H9 (cell line): ENCODE measurements at places on chromosomes 3 and 15.
A peak's percentile ranks its signal among the peaks of the same experiment; 100 is the strongest.

DNA sequence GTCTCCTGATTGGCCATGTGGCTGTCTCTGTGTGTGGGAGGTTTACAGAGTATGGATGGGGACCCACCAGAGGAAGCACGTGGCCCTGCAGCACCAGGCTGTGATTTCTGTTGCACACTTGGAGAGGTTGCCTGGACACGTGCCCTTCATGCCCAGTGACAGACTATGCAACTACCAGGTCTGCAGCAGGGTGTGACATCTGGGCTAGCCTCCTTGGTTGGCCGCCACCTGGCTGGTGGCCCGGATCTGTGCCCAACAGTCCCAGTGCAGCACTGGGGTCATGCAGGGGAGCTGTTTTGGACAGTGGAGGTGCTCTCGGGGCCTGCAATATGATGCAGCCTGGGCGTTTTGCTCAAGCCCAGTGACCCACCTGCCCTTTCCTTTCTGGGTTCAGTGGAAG lies 212.5 kb downstream of the UBE3A start:
- no peak for DNase-seq

- no peak for DNase-seq
These were observed 54.9 kb downstream of the DCUN1D1 start for GRCh38 chr3:182925330-182925943.

- DNase-seq = no peak
These were observed 4.8 kb downstream of the CSK start for GRCh38 chr15:74786551-74787165.

GRCh38 chr3:195119461-195120266 lies 151.3 kb downstream of the XXYLT1 start:
- DNase-seq = peak; percentile 81

DNA sequence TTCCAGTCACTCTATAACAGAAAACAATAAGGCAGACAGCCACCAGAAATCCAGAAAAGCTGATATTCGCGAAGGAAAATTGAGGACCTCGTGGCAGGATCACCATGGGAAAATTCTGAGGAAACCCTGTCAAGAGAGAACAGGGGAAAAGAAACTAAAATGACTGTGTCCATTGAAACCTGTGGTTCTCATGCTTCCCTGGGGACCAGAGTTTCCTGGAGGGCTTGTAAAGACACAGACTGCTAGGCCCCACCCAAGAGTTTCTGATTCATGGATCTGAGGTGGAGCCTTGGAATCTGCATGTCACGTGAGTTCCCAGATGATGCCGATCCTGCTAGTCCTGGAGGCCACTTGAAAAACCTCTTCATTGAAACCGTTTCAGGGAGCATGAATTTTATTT lies 420.5 kb downstream of the EPHB1 start:
- no peak for DNase-seq

DNA sequence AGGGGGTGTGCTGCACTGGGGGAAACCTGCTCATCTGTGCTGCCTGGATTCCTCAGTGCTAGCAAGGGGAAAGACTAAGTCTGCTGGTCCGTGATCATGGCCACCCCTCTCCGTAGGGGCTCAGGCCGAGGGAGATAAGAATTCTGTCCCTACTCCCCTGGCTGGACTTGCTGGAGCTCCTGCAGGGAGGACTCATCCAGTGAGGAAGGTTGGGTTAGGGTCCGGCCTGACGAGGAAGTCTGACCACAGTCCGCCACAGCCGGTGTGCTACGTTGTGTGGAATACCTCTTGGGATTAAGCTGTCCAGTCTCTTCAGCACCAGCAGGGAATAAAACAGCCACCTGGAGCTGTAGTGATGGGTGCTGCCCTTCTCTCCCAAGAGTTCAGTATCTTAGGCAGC lies 1309.1 kb upstream of the CADM2 start:
- no peak for DNase-seq

DNA sequence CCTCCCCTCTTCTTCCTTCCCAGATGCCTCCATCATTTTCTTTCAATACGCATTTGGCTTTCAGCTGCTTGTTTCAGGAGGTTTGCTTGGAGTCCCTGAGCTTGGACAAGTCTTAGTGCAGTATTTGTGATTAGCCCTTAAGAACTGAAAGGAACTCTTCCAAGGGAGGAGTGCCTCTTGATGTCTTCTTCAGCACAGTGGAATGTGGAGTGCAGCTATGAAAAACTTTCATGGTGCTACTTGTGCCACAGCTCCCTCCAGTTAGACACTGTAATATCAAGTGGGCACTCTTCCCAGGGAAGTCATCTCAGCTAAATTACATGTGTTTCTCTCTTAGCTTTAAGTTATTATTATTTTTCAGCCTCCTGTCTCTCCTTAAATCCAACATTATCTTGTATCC lies 173.1 kb downstream of the NECTIN3 start:
- no peak for DNase-seq

DNA sequence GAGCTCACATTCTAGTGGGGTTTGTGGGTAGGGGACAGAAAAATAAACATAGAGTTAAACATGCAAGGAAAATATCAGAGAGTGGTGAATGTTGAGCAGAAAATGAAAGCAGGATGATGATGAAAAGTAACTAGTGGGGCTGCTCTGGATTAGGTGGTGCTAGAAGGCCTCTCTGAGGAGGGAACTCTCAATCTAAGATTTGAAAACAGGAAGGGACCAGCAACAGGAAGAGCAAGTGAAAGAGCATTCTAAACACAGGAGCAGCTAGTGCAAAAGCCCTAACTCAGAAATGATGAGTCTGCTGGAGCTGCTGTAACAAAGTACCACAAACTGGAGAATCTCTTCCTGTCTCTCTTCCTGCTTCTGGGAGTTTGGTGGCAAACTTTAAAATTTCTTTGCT lies 468.6 kb upstream of the AGTR1 start:
- no peak for DNase-seq

GRCh38 chr15:67030036-67030762 lies 35.2 kb upstream of the SMAD3 start:
- peak; percentile 86 for DNase-seq

DNA sequence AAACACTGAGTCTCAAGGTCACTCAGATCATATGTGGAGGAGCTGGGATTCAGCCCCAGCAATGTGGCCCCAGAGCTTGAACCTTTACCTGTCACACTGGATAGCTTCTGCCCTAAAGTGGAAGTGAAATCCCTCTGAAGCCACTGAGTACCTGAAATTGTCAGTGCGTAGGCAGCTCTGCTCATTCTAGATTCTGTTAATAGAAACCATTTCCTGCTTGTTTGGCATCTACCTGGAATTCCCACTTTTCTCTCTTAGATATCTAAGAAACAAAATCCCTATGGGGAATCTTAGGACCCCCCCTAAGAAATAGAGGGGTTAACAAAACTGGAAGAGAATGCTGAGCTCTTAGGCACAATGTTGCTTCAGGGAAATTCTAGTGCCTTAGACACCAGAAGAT lies 29.8 kb downstream of the FBXL22 start:
- DNase-seq = no peak

DNA sequence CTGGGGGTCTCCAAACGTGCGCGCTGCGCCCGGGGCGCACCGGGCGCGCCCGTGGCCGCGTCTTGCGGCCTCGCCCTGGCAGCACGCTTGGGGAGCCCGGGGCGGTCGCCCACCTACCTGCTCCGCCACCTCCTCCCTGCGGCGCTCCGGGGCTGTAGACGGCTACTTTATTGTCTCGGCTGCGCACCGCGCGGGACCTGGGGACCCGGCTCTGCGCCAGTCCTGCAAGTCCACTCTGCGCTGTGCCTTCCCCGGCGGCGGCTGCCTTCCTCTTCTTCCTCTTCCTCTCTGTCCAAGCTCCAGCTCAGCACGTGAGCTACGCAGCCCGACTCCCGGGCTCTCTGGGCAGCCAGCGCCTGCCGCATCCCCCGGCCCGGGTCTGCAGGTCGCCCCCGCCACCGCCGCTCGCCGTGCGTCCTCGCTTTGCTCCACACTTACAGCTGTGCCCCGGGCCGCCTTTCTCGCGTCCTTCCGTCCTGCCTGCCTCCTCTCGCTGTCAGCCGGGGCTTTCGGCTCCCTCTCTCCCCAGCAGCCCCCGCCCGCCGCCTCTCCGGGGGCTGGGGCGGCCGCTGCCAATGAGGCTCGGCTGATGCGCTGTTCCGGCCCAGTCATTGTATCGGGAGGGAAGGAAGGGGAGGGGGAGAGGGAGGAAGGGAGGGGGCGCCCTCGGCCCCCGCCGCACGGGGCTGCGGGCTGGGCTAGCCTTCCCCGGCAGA lies 156.4 kb upstream of the FRMD4B start:
- peak; percentile 81 for DNase-seq

DNA sequence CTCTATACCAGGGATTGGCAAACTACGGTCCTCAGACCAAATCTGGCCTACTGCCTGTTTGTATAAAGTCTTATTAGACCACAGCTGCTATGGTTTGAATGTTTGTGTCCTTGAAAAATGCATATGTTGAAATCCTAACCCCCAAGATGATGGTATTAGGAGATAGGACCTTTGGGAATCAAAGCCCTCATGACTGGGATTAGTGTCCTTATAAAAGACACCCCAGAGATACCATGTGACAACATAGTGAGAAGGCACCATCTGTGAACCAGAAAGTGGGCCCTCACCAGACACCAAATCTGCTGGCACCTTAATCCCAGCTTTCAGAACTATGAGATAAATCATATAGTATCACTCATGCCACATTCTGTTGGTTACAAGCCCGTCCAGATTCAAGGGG lies 7.4 kb downstream of the HMCES start:
- DNase-seq = no peak

- no peak for DNase-seq
These were observed 25.3 kb downstream of the MEF2A start for GRCh38 chr15:99590913-99591646.

GRCh38 chr3:124032311-124032880 lies 40.5 kb upstream of the ROPN1 start:
- peak; percentile 41 for DNase-seq

DNA sequence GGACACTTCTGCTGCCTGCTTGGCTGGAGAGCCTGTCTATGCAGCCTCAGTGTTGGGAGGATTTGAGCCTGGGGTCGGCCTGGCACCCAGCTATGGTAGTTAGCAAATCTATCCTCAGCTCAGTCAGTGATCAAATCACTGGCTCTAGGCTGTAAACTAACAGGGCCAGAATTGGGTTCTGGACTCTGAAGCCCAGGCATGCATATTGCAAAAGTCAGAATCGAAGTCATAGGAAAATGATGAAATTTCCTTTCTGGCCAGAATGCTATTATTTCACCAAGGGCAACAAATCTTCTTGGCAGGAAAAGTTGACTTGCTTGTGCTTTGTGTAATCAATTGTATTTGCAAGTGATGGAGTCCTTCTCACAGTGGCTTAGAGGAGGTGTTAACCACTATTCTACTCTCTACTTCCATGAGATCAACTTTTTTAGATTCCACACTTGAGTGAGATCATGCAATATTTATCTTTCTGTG lies 482.6 kb upstream of the TPRG1 start:
- no peak for DNase-seq

- no peak for DNase-seq
These were observed 40.9 kb downstream of the ONECUT1 start for GRCh38 chr15:52749258-52749657.

- no peak for DNase-seq
These were observed 22.0 kb upstream of the ZCWPW2 start for GRCh38 chr3:28326458-28326926.

DNA sequence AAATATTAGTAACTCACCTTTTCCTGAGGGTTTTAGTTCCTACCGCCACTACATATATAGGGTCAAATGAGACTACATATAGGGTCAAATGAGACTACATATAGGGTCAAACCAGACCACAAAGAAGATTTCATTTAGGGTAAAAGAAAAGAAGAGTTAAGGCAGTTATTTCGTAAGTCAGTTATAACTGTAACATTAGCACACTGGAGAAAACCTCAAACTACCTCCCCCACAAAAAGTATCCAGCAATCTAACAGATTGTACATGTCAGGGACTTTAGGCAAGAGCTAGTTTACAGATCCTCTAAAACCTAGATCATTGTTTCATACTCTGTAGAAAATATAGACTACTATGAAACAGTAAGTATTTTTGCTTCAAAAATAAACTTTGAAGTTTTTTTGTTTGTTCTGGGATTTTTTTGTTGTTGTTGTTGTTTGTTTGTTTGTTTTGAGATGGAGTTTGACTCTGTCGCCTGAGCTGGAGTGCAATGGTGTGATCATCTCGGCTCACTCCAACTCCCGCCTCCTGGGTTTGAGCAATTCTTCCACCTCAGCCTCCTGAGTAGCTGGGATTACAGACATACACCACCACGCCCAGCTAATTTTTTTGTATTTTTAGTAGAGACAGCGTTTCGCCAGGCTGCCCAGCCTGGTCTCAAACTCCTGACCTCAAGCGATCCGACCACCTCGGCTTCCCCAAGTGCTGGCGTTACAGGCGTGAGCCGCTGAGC lies 92.4 kb upstream of the CGNL1 start:
- DNase-seq = no peak

DNA sequence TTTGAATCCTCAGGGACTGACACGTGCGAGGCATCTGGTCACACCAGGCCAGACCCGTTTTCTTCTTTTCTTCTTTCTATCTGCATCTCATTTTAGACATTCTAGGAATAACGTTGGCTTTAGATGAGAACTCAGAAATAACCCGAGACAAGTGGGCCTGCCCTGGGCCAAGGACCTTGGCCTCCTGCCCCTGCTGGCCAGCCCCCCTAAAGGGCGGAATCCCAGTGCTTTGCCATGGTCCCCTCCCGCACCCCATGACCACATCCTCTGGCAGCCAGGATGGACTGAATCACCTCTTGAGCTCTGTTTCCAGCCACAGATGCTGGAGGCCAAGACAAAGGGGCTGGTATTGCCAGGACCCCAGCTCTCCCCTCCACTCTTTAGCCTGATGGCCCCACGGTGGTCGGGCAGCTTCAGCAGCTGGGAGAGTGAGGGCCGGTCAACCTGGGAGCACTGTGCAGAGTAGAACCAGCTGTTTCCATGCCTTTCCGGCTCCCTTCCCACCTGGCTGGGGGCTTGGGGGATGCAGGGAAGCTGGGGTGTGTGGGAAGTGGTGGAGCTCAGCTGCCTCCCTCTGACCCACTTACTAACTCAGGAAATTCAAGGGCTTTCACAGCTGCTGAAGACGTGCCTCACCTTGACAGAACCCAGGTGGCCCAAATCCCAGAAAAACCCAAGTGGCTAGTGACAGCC lies 190.9 kb downstream of the FAM43A start:
- DNase-seq = peak; percentile 17

- DNase-seq = no peak
These were observed 440.0 kb downstream of the TUSC7 start for GRCh38 chr3:117149584-117149983.

DNA sequence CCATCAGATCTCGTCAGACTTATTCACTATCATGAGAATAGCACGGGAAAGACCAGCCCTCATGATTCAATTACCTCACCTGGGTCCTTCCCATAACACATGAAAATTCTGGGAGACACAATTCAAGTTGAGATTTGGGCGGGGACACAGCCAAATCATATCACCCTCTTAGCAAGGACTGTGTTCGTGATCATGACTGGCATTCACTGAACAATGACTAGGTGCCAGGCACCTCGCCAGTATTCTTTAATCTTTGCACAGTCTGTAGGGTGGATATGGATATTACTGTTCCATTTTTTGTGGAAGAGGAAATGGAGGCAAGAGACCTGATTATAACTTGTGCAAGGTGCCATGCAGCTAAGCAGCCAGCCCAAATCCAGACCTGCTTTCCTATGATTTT lies 77.5 kb downstream of the IGF1R start:
- DNase-seq = no peak

GRCh38 chr3:130671545-130672312 lies 74.9 kb downstream of the PIK3R4 start:
- no peak for DNase-seq

- no peak for DNase-seq
These were observed 83.5 kb downstream of the FOXB1 start for GRCh38 chr15:60087561-60087960.
